M059J (cell line): ENCODE measurements at places on chromosomes 4 and X. TPM values are rescaled to one million over a fixed set of nuclear protein-coding genes. Genes with fewer than 3 reads are reported as not detected.

- peak; percentile 59 for DNase-seq
Observed at GRCh38 chrX:107673933-107674479, 45.7 kb downstream of the PRPS1 start.

GRCh38 chr4:71444395-71444794, 105.6 kb downstream of the SLC4A4 start:
- DNase-seq: no peak

- no peak for DNase-seq
Observed at GRCh38 chr4:88967883-88968331, 89.1 kb downstream of the FAM13A start.

DNA sequence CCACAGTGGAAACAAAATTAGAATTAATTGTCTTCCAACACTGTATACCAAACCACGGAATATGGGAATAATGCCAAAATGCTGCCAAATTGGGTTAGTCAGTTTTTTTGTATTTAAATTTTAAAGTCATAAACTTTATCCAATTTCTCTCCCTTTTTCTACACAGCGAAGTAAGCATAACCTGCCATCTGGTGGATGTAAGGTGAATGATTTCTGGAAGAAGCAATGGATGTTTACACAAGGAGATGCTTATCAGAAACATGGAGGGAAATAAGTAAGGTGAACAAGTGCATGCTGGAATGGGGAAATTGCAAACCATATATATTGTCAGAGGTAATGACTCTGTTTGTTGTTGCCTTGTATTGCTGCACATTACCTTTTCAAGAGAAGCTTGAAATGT, 691.9 kb downstream of the TECRL start:
- DNase-seq: peak; percentile 1

GRCh38 chr4:6546681-6547447, 28.1 kb upstream of the MAN2B2 start:
- peak; percentile 54 for DNase-seq

GRCh38 chr4:99715286-99715685, 57.7 kb upstream of the C4orf54 start:
- no peak for DNase-seq

GRCh38 chr4:118757761-118758251, 72.6 kb downstream of the METTL14 start:
- no peak for DNase-seq

DNA sequence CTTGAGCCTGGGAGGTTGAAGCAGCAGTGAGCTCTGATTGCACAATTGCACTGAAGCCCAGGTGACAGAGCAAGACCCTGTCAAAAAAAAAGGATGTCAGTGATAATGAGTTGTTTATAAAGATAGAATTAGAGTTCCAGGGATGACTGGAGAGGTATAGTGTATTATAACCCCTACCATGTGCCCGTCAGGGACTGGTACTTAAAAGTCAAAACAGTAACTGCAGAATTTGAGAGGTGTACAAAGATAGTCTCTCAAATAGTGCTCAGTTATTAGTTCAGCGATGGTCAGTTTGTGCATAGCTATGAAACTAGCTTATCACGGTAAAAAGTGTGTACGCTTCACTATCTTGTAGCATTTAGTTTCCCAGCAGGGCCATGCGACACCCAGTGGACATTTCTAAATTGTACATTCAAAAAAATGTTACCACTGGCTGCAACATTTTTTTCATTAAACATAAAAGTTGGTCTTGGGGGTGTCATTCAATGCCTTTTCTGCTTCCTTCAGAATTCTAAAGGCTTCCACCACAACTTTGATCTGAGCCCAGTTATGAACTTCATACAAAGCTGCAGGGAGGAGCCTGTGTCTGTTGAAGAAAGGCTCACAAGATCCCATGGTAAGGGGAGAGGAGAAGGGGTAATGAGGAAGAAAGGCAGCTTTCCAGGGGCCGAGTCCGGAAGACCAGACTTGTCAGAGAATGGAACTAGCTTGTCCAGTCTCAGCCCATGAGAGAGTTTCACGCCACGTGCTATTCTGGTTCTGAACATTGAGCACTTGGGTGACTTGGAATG, 9.2 kb upstream of the GYG2 start:
- peak; percentile 45 for DNase-seq

GRCh38 chrX:148552775-148553174, 52.4 kb downstream of the AFF2 start:
- DNase-seq: no peak

- no peak for DNase-seq
Observed at GRCh38 chr4:34512616-34513015, 1731.7 kb downstream of the ARAP2 start.

- no peak for DNase-seq
Observed at GRCh38 chr4:38572793-38573192, 91.2 kb upstream of the KLF3 start.

GRCh38 chr4:54819034-54819433, 161.3 kb downstream of the KIT start:
- DNase-seq: no peak

DNA sequence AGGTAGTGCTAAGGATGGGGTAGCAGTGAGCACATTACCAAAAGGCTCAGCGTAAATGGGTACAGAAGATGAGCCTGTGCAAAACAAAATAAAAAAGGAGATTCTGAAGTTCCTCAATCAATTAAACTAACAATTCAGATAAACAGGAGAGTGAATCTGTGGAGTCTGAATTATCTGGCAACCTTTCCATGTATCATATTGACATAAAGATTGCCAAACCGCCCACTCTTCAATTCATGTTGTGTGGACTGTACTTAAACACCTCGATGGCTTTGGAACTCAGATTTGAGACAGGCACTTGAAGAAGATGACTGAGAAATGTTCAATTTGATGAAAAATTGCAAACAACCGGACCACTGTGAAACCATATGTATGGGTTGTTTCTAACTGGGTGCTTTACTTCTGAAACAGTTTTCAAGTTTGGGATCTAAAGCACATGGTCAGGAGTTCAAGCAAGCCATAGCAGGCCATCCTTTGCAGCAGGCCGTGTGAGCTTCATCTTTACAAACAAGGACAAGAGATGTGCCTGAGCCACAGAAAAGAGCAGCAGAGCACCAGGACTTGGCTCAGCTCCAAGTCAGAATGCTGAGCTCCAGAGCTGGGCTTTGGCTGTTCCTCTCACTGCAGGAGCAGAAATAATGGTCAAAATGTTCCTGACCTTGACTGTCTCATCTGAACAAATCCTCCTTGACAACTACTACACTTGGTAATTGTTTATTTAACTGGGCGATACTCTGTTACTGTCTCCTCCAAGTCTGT, 108.1 kb downstream of the MGST2 start:
- no peak for DNase-seq

The TKTL2 gene
- not detected in 2 replicates for total RNA-seq

- DNase-seq: no peak
Observed at GRCh38 chr4:152104356-152104755, 343.5 kb upstream of the GATB start.

DNA sequence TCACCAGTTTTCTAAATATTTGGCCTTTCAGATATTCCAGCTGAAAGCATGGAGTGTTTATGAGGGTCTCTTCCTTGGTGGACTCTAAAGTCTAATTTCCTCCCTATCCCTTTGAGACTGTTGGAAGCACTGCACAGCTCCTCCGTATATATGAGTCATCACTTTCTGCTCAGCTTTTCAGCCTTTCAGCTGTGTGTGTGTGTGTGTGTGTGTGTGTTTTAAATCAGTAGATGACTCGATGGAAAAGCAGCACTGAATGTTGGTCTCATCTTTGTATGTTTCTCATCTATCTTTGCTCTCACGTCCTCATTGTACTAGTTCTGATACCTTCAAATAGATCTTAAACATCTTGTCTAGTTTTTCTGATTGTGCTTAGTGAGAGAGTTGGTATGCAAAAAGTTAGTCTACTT, 81.6 kb downstream of the ZFX start:
- peak; percentile 85 for DNase-seq

The DCAF8L2 gene
- total RNA-seq: 0.17 and 2.1 TPM in 2 replicates

- DNase-seq: no peak
Observed at GRCh38 chr4:146443525-146443924, 78.2 kb downstream of the SLC10A7 start.

DNA sequence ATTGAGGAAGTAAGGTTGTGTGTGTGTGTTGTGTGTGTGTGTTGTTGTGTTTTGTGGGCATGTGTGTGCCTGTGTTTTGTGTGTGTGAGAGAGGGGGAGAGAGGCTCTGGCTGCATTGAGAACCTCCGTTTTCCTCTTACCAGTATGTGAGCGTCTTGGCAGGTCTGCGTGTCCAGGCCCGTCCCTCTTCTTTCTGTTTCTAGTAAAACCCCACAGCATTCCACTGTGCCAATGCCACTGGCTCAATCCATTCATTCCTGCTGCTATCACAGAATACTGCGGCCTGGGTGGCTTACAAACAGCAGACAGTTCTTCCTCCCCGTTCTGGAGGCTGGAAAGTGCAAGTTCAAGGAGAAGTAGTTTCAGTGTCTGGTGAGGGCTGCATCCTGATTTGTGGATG, 15.5 kb upstream of the HTRA3 start:
- no peak for DNase-seq

DNA sequence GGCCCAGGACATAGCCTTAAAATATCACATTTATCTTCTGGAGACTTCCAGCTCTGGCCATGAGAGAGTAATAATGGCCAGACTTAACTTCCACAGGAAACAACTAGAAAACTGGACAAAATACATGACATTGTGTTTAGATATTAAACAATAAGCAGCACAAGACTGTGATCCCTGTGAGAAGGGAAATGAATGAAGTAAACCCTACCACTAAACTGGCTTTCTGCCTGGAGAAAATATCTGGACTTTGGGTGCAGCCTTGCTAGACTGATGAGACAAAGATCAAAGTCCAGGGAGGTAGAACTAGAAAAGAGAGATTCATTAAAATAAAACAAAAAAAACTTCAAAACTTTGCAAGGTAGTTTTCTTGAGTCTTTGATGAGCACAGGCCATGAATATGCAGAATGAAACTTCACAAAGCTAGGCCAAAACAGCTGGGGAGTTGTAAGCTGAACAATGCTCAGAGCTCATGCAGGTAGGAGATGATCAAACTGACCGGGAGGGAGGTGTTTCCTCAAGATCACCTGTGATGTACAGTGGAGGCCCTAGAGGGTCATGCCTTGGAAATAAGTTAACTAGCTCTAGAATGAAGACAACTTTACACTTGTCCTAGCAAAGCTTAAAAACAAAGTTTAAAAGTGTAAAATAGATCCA, 147.0 kb upstream of the SH3RF1 start:
- no peak for DNase-seq

DNA sequence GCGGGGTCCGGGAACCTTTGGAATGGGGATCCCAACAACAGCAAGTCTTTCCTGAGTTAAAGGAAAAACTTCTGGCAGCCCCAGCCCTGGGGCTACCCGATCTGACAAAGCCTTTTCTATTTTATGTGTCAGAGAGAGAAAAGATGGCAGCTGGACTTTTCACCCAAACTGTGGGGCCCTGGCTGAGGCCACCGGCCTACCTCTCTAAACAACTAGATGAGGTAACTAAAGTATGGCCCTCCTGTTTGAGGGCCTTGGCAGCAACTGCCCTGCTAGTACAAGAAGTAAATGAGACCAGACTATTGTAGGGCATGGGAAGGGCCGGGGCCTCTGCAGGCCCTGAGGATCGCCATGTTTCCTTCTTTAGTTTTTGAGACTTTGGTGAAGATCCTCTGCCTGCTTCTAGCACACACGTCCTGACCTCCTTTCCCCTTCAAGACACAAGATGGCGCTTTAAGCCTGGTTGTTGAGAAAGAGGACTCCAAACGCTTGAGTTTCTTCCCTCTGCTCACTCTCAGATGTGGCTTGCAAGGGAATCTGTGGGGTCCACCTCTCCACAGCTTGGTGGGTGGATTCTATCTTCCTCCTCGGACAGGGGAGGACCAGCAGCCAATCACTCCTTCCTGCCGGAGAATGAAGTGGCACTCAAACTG, 18.5 kb upstream of the DRD5 start:
- peak; percentile 63 for DNase-seq

- peak; percentile 9 for DNase-seq
Observed at GRCh38 chr4:174255786-174256185, 27.7 kb downstream of the FBXO8 start.

GRCh38 chr4:123017078-123017477, 94.7 kb upstream of the NUDT6 start:
- DNase-seq: no peak

DNA sequence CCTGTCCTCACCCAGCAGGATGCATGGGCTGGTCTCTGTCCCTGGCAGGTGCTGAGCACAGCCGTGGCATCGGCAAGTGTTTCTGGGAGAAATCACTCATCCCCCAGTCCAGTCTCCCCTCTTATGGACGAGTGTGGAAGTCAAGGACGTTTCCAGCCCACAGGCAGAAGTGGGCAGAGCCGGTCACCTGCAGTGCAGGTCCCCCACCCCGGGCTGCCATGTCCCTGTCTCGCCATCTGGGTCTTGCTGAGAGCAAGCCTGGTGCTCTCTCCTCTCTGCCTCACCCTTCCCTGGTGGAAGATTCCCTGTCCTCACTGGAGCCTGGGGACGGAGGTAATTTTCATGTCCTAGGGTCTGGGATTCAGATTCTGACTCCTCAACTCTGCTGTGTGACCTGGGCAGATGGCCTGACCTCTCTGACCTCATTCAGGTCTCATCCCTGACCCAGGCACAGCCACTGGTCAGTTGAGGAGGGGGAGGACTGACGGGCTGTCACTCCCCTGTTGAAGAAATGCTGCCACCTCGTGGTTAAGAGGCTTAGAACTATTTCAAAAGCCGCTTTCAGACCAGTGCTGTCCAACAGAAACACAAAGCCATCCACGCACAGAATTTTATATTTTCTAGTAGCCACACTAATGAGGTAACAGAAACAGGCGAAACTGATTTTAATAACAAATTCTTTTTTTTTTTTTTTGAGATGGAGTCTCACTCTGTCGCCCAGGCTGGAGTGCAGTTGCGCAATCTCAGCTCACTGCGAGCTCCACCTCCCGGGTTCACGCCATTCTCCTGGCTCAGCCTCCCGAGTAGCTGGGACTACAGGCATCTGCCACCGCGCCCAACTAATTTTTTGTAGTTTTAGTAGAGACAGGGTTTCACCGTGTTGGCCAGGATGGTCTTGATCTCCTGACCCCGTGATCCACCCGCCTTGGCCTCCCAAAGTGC, 1.8 kb downstream of the CPZ start:
- DNase-seq: peak; percentile 78

The H2BW2 gene
- not detected in 2 replicates for total RNA-seq

The EPGN gene
- not detected in 2 replicates for total RNA-seq

DNA sequence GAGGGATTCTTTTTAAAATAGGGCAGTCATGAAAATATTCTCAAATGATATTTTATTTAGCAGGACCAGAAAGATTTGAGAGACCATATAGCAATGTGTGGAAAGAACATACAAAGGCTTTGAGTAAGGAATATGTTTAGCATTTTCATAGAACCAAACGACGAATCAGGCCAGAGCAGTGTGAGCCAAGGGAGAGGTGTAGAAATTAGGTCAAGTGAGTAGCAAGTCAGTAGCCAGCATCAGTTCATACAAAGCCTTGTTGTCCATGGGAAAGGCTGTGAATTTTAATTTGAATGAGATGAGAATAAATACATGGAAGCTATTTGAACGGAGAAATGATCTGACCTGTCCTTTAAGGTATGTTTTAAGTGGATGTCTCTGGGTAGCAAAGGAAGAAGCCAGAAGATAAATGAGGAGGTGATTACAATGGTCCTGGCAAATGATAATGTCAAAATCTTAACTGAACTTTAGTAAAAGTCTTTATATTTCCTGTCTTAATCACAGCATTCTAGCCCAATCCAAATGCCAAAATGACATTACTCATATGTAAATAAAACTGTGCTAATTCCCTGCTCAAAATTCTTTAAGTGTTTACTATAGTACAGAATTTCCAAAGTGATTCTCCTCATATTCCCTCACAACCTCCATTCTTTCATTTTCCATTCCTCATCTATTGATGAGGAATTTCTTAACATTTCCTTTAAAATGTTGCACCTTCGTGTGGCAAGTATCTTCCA, 155.7 kb upstream of the SLIT2 start:
- DNase-seq: peak; percentile 16

GRCh38 chr4:147643616-147644015, 26.4 kb downstream of the TMEM184C start:
- no peak for DNase-seq
